GM23248 (cell line): ENCODE measurements at places on chromosomes 12 and 14. TPM values are rescaled to one million over a fixed set of nuclear protein-coding genes. Genes with fewer than 3 reads are reported as not detected.

Gene PTHLH
- 0.51 and 6.4 TPM in 2 replicates for total RNA-seq

DNA sequence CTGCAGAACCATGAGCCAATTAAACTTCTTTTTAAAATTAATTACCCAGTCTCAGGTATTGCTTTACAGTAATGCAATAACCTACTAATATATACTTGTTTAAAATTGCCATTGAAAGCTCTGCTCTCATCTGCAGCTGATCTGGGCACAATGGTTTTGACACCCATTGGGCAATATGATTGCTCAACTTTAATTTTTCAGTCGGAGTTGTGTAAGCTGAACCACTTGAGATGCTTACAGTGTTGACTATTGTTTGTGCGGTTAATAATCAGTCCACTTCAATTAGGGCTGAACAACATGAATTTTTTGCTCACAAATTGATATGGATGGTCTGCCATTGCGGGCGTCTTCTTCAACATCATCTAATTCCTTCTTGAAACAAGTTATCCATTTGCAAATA lies 18.0 kb upstream of the OR4K5 start:
- H3K36me3 ChIP-seq, result no peaks in the 10 kb centered on the region
- no peaks in the 10 kb centered on the region for H3K27me3 ChIP-seq
- no peaks in the 10 kb centered on the region for H3K4me1 ChIP-seq
- no peak overlapping the region for H3K27ac ChIP-seq
- H3K4me3 ChIP-seq, result no peak overlapping the region
- no peak for DNase-seq

DNA sequence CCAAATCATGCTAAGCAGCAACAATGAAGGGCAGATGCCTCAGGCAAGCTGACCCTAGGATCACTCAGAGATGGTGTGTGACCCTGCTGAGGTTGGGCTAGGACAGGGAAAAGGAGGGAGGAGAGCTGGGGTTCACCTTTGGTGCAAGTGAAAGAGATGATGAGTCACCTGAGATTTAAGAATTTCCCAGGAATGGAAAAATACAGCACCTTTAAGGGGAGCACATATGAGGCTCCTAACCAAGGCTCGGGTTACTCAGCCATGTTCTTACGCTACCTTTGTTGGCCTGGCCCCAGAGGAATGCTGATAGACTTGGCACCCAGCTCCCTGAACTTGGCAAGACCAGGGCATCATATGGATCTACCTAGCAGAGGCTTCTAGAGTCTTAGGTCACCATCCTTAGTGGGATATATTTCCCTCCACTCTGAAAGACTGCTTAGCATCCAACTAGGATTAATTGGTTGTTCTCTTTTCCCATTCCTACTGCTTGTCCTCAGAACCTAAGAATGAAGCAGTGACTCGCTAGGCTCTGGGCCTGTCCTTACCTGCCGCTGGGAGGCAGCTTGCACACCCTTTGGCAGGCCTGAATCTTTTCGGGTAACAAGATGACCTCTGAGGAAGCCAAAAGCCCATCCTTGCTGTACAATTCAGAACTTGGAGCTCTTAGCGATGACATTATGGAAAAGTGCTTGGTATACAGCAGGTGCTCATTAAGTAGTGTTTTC lies 4.0 kb upstream of the NAA25 start:
- no peak overlapping the region for H3K4me3 ChIP-seq
- H3K27me3 ChIP-seq, result no peaks in the 10 kb centered on the region
- no peak overlapping the region for H3K27ac ChIP-seq
- no peaks in the 10 kb centered on the region for H3K36me3 ChIP-seq

Gene SLC10A1
- total RNA-seq, result not detected in 2 replicates

DNA sequence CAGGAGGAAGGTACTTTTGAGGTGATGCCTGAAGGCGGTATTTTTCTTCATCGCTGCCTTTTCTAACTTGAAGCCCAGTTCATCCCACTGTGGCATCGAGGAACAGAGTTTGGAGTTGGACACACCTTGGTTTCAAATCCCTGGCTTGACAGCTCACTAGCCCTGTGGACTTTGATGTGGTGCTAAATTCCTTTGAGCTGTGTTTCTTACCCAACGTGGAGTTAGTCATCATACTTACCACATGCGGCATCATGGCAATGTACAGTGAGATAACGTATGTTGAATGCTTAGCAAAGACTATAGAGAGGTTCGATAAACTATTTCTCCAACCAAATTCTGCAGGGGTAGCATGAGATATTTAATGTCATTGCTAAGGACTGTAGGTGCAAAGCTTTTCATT lies 3.4 kb downstream of the PLEKHG3 start:
- no peak overlapping the region for H3K27ac ChIP-seq
- no peaks in the 10 kb centered on the region for H3K27me3 ChIP-seq
- H3K36me3 ChIP-seq, result no peaks in the 10 kb centered on the region
- H3K4me1 ChIP-seq, result peaks cover 10% of the 10 kb centered on the region

Gene STXBP6
- 13.9 and 14.4 TPM in 2 replicates for total RNA-seq

Gene HOXC6
- total RNA-seq, result 3.6 and 4.9 TPM in 2 replicates

Gene KRT5
- not detected in 2 replicates for total RNA-seq

- no peak for DNase-seq
- no peaks in the 10 kb centered on the region for H3K27me3 ChIP-seq
- no peaks in the 10 kb centered on the region; the same call in 1 of the 2 replicates for H3K36me3 ChIP-seq
- H3K4me1 ChIP-seq, result no peaks in the 10 kb centered on the region
- no peak overlapping the region for H3K4me3 ChIP-seq
Observed at GRCh38 chr12:121934309-121934664, 15.9 kb downstream of the CFAP251 start.
